ENCODE measurements at places on chromosomes 6 and 20.
A peak's percentile ranks its signal among the peaks of the same experiment; 100 is the strongest.

GRCh38 chr6:131764350-131764749 lies 43.5 kb upstream of the ENPP1 start:
- DNase-seq = no peak

DNA sequence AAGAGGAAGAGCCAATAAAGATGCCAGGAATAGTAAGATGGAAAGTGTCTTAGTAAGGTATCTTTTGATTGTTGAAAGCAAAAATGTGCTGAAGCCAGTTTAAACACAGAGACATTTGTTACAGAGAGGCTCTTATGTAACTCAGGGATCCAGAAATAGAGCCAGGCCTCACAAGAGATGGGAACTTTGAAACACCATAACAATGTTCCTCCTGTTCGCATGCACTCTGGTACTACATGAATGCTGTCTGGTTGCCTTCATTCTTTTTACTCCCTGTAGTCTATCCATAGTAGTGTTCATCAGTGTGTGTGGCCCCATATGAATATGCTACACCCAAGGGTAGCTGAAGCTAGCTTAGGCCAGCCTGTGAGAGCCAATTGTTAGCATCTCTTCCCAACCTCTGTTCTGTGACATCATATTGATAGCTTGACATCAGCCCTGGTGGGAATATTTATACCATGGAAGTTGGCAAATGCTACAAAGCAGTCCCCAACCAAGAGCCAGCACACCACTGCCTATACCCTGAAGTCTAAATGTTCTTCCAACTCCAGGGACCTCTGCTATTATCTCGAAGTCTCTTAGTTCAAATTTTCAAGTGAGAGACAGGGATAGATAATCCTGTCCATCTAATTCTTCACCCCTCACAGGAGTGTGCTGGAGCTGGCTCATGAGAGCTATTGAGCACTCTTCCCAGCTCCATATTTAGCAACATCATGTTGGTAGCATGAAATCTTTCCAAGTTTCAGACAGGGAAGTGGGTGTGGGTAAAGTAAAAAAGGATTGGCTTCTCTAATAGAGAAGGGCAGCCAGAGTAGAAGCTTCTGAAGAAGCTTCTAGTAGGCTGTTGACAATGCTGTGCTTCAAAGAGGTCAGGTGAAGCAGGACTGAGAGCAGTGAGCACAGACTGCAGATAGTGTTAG lies 7.0 kb downstream of the NDUFAF5 start:
- no peak for DNase-seq

GRCh38 chr6:110852773-110853172 lies 21.8 kb upstream of the AMD1 start:
- DNase-seq = no peak

DNA sequence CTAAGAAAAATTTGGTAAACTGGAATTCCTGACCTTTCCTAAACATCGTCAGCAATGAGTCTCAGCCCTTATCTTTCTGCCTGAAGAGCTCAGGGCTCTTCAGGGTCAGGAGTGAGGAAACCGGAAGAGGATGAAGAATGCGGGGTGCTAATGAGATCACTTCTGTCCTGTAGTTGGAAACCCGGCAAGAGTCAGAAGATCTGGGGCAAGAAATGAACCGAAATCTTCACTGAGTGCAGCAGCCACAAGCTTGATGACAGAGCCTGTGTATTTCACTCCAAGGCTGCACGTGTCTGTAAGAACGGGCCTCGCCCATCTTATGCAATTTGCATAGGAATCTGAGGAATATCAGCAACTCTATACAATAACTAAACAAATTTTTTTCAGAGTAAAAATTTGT lies 60.4 kb upstream of the QKI start:
- no peak for DNase-seq

- DNase-seq = no peak
Observed at GRCh38 chr20:63821811-63822210, 9.3 kb downstream of the ZBTB46 start.

DNA sequence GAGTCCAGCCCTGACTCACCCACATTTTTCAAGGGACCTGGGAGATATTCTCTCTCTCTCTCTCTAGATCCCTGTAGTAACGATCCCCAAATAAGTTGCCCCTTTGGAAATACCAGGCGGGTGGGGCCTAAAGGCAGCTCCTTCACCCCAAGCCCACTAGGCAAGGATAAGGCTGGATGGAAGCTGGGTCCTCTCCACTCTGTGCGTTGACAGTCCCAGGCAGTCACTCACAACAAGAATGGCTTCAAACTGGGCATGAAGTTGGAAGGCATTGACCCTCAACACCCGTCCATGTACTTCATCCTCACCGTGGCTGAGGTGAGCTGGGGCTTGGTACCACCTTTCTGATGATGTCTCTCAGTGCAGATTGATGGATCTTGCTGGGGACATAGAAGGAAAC lies 21.6 kb downstream of the L3MBTL1 start:
- no peak for DNase-seq

DNA sequence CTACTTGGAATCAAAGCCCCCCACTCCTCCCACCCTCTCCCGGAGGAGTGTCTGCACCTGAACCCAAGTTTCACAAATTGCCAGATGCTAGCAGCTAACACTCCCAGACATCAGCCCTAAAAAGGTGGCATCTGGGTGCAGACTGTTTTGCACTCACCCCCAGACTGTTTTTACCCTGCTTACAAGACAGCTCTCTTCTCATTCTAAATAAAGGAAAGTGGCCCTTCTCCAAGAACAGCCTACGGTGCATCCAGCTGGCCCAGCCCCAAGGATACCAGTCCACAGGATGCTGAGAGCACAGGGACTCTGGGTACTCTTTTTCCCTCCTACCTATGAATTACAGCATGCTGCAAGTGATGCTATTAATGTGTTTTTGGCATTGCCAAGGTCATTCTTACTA lies 842.0 kb upstream of the FLRT3 start:
- DNase-seq = no peak

- DNase-seq = no peak
Observed at GRCh38 chr6:100179576-100179975, 185.6 kb upstream of the MCHR2 start.

DNA sequence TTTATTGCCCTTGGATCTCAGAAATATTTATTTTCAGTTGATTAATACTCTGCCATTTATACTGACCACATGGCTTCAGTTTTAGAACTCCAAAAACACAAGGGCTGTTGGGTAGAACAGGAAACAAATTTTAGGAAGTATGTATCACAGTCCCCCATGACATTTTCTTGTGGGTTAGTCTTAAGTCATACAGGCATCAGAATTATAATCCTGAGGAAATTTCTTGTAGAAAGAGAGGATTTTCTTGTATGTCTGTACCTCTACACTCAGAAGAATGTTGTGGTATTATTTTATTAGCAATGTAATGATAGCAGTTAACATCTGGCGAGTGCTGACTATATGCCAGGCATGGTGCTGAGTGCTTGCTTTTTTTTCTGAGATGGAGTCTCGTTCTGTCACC lies 302.9 kb downstream of the CLIC5 start:
- DNase-seq = no peak

- DNase-seq = no peak
Observed at GRCh38 chr6:17938901-17939300, 48.5 kb downstream of the KIF13A start.

DNA sequence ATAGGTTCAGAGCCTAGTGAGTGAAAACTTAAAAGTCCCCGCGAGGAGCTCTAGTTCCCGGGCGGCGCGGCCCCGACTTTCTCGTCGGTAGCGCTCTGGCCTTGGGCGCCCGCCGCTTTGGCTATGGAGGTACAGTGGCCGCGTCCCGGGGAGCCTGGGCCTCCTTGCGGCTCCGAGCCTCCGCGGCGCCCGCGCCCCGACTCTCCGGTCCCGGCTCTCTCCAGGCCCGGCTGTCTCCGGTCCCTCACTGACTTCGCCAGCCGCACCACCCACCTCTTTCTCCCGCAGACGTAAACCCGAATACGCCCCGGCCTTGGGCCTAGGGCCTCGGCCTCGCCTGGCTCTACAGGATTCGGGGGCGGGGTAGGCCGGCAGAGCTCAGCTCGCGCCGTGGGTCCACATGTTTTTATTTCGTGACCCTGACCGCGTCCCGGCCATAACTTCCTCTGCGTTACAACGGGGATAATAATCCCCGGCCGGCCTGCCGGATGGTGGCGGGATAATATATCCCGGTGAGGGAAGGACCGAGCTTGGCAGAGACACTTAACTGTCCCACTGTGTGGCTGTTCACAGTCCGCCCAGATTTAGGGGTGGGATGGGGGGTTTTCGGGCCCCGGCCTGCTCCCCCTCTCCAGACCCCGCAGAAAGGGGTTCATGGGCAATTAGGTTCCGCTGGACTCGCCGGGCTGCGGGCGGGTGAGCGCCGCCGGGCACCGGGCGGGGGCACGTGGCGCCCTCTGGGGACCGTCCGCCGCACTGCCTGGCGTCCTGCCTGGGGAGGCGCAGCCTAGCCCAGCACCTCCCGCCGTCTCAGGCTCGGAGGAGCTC lies 10.0 kb upstream of the TBX18 start:
- peak; percentile 67 for DNase-seq

GRCh38 chr6:36028088-36028876 lies 674 bp downstream of the MAPK14 start:
- peak; percentile 71 for DNase-seq

Data from ecto neural progenitor cell (in vitro differentiated cells).